Muscle of leg (tissue), 16 donors: ENCODE measurements at places on chromosomes 6 and 20. TPM values are rescaled to one million over a fixed set of nuclear protein-coding genes. Genes with fewer than 3 reads are reported as not detected.

Gene CYP24A1
- polyA plus RNA-seq, result 1.1 TPM

Gene SMIM13
- polyA plus RNA-seq, result 13.5 TPM

Gene PI3
- not detected for polyA plus RNA-seq

DNA sequence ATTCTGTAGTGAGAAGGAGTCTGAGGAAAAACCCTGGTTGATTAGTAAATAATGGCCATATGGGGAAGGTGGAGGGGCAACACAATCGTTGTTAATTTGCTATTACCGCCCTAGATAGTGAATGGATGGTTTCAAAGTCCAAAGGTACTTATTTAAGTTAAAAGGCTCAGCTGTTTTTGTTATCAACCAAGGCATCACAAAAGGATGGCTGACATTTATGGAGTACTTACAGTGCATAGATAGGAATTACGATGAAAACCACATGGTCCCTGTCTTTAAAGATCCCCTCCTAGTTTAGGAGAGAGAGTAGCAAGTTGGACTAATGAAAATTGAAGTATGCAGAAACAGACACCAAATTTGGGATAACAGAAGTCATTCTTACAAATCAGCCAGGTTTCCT is 319.6 kb downstream of the CDKAL1 start:
- no peaks in the 10 kb centered on the region for H3K4me1 ChIP-seq
- H3K4me3 ChIP-seq, result no peak overlapping the region
- H3K36me3 ChIP-seq, result no peaks in the 10 kb centered on the region
- no peak for DNase-seq
- no peak overlapping the region for H3K27ac ChIP-seq
- no peaks in the 10 kb centered on the region for H3K27me3 ChIP-seq

GRCh38 chr6:53915026-53915691 is 120.4 kb downstream of the LRRC1 start:
- DNase-seq, result no peak
- H3K27me3 ChIP-seq, result no peaks in the 10 kb centered on the region
- no peak overlapping the region for H3K4me3 ChIP-seq
- peaks cover 7% of the 10 kb centered on the region for H3K36me3 ChIP-seq

GRCh38 chr20:17896771-17897369 is 71.7 kb downstream of the SNX5 start:
- H3K4me1 ChIP-seq, result peaks cover 22% of the 10 kb centered on the region
- H3K27ac ChIP-seq, result peak overlapping the region; percentile 91
- no peaks in the 10 kb centered on the region for H3K36me3 ChIP-seq
- H3K27me3 ChIP-seq, result no peaks in the 10 kb centered on the region
- no peak for DNase-seq

DNA sequence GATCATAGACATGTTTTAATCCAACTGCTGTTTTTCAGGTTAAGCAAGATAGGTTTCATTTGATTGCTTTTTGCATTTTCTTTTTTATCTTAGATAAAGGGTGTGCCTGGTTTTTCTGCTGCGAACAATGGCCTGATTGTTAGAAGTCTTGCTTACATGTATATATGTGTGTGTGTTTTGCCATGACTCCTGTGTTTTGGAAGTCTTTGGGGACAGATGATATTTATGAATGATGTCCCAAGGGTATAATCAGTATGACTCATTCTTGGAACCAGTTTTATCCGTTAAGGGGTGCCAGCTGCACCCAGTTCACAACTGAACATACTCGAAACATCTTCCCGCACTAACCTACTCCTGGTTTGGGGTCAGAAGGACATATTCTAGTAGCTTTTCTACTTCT is 230.1 kb upstream of the SUPT3H start:
- peaks cover 2% of the 10 kb centered on the region for H3K27me3 ChIP-seq
- no peaks in the 10 kb centered on the region for H3K36me3 ChIP-seq
- no peak overlapping the region for H3K4me3 ChIP-seq
- no peaks in the 10 kb centered on the region for H3K4me1 ChIP-seq
- H3K27ac ChIP-seq, result no peak overlapping the region
- no peak for DNase-seq

DNA sequence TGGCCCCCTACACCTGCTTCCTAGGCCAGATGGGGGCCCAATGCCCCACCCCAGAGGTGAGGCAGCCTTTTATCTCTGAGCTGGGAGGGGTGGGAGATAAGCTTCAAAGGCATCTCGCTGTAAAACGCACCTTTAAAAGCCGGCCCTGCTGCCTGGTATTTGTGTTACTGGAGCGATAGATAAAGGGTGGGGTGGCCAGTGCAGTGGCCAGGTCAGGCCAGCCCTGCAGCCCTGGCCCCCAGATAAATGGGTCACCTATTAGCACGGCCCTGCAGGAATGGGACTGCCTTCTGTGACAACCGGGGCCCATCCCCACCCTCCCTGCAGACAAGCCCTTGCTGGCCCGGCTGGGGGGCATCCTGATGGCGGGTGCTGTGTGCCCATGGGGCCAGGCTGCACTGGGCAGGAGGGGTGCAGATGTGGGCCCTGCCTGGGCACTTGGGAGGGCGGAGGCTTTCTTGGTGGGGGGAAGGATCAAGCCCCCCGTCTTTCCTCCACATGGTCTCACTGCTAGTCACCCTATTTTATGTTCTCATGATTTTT is 3.0 kb upstream of the RBBP8NL start:
- no peak overlapping the region for H3K27ac ChIP-seq
- H3K36me3 ChIP-seq, result no peaks in the 10 kb centered on the region
- peaks cover 50% of the 10 kb centered on the region for H3K27me3 ChIP-seq
- no peak for DNase-seq

Gene SPATA25
- 5.4 TPM for polyA plus RNA-seq

Gene SMLR1
- 0.56 TPM for polyA plus RNA-seq

Gene SALL4
- polyA plus RNA-seq, result 1.4 TPM

GRCh38 chr20:10800288-10800687 is 126.5 kb upstream of the JAG1 start:
- H3K27me3 ChIP-seq, result no peaks in the 10 kb centered on the region
- peaks cover 3% of the 10 kb centered on the region for H3K4me1 ChIP-seq
- H3K36me3 ChIP-seq, result no peaks in the 10 kb centered on the region

DNA sequence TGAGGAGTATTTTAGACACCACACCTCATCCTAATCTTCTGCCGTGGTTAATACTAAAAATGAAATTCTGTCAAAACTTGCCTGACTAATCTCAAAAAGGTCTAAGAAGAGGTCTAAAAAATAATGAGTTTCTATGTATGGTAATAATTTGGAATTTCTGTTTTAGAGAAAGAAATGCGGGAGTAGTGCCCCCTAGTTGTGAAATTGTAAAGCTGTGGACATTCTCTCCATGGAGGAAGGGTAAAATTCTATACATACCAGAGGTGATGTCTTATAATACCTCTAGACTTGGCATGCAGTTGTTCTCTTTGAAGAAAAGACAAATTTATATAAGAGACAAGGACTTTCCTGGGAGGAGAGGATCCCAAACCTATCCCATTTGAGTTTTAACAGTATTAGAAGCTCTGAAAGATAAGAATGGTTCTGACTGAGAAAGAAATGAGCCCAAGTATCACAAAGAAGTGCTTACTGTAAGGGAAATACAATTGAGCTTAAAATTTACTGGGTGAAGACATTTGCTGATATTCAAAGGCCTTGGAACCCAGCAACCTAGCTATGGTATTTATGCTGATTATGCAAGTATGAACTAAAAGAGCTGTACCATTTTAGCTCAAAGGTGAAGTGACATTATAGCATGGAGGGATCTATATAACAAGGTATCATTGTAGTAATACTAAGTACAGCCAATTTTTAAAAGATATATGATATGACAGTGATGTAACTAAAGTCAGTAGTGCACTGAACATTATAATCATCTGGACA is 5.1 kb upstream of the EPHA7 start:
- no peaks in the 10 kb centered on the region for H3K36me3 ChIP-seq
- H3K27ac ChIP-seq, result no peak overlapping the region
- H3K27me3 ChIP-seq, result no peaks in the 10 kb centered on the region
- H3K4me1 ChIP-seq, result no peaks in the 10 kb centered on the region
- peak; percentile 38 for DNase-seq
- no peak overlapping the region for H3K4me3 ChIP-seq

Gene IMPG1
- polyA plus RNA-seq, result 0.79 TPM

- no peaks in the 10 kb centered on the region for H3K27me3 ChIP-seq
- H3K4me1 ChIP-seq, result no peaks in the 10 kb centered on the region
Observed at GRCh38 chr6:79240509-79240908, 6.0 kb upstream of the HMGN3 start.

GRCh38 chr6:36493319-36493718 is 50.5 kb downstream of the KCTD20 start:
- H3K4me3 ChIP-seq, result no peak overlapping the region
- no peak for DNase-seq
- no peaks in the 10 kb centered on the region for H3K4me1 ChIP-seq
- H3K27me3 ChIP-seq, result no peaks in the 10 kb centered on the region

Gene MCHR2
- not detected for polyA plus RNA-seq

- H3K4me1 ChIP-seq, result peaks cover 15% of the 10 kb centered on the region
- no peaks in the 10 kb centered on the region for H3K36me3 ChIP-seq
- DNase-seq, result no peak
- H3K27me3 ChIP-seq, result peaks cover 2% of the 10 kb centered on the region
- H3K27ac ChIP-seq, result no peak overlapping the region
Observed at GRCh38 chr20:16491294-16491905, 81.8 kb downstream of the KIF16B start.

- H3K4me3 ChIP-seq, result no peak overlapping the region
- H3K27me3 ChIP-seq, result no peaks in the 10 kb centered on the region
- no peaks in the 10 kb centered on the region for H3K36me3 ChIP-seq
- peak; percentile 35 for DNase-seq
Observed at GRCh38 chr6:104527761-104528415, 331.8 kb downstream of the HACE1 start.

GRCh38 chr20:46299078-46299477 is 9.2 kb downstream of the CDH22 start:
- DNase-seq, result no peak
- H3K27ac ChIP-seq, result no peak overlapping the region
- H3K36me3 ChIP-seq, result no peaks in the 10 kb centered on the region

Gene TNFRSF21
- 18.4 TPM for polyA plus RNA-seq

Gene LHFPL5
- not detected for polyA plus RNA-seq

DNA sequence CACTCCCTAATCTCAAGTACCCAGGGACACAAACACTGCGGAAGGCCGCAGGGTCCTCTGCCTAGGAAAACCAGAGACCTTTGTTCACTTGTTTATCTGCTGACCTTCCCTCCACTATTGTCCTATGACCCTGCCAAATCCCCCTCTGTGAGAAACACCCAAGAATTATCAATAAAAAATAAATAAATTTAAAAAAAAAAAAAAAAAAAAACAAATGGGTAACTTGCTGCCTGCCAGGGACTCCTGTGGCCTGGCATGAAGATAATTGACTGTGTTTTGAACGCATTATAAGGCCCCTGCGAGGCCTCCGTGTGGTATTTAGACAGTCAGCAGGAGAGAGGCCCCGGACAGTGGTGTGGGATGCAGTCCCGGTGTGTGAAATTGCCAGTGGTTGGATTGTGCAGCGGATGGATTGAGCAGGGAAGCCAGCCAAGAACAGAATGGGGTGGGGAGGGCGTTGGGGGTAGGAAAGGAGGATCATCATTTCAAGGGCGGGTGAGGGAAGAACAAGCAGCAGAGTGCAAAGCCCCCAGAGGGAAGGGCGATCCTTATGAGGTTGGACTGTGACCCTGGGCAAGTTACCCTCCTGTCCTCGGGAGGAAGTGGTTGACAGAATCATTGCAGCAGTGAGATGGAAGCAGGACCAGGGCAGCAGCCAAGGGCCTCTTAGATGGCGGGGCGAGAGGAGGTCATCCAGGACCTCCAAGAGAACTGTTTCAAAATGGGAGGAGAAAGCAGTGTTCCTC is 43.3 kb downstream of the PPARD start:
- peak; percentile 82 for DNase-seq
- H3K4me1 ChIP-seq, result peaks cover 8% of the 10 kb centered on the region
- no peak overlapping the region for H3K4me3 ChIP-seq
- peak overlapping the region; percentile 7 for H3K27ac ChIP-seq
- peaks cover 2% of the 10 kb centered on the region for H3K27me3 ChIP-seq
